Progenitor cell of endocrine pancreas (in vitro differentiated cells): ENCODE measurements at places on chromosomes 7 and 10. TPM values are rescaled to one million over a fixed set of nuclear protein-coding genes. Genes with fewer than 3 reads are reported as not detected.

DNA sequence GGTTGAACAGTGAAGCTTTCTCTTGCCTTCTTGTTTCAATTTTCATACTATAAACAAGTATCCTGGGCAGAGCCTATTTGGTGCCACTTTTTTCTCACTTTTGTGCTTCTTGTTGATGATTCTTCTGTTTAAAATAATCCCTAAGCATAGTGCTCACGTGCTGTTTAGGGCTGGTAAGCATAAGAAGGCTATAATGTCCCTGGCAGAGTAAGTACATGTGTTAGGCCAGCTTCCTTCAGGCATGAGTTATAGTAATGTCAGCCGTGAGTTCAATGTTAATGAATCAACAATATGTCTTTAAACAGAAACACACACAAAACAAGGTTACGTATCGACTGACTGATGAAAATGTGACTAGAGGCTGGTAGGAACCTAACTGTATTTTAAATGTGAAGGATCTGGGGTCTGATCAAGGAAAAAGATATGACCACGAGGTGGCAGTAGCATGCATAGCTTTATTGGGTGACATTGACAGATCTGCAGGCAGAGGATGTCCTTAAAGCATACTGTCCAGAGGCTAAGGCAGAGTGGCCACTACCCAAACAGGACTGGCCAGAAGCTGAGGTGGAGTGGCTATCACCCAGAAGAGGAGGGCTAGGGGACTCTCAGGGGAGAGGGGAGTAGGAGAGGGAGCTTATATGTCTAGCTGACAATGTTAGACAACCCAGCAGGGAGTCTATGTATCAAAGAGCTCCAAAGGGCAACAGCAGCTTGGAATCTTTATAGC is 113.7 kb downstream of the BRAF start:
- DNase-seq, result peak; percentile 33

GRCh38 chr10:17177014-17177413 is 24.5 kb downstream of the TRDMT1 start:
- DNase-seq, result no peak

DNA sequence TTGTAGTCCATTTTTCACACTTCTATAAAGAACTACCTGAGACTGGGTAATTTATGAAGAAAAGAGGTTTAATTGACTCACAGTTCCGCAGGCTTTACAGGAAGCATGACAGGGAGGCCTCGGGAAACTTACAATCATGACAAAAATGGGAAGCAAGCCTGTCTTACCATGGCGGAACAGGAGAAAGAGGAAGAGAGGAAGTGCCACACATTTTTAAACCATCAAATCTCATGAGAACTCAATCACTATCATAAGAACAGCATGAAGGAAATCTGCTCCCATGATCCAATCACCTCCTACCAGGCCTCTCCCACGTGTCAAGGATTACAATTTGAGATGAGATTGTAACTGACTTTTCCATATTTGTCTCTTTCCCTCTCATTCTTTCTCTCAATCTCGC is 9.3 kb upstream of the PNPLA8 start:
- DNase-seq, result no peak

GRCh38 chr10:70699063-70699658 is 26.9 kb downstream of the ADAMTS14 start:
- DNase-seq, result no peak

ITPRID1 gene
- 3.1 and 3.9 TPM in 2 replicates for total RNA-seq

DNA sequence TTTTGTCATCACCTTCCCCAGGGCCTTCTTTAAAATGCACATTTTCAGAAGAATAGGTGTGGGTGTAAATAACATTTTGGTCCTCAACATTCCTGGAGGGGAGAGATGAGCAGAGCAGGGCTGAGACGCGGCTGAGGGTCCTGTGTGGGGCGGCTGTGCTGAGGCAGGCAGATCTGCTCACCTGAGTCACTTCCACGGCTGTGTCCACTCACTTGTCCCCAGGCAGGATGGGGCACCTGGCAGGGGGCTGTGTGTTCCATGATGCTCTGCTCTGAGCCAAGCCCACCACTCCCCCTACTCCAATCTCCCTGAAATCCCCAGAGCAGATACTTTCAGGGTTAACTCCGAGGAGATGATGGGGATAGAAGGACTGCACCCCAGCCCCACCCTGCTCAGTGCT is 93.8 kb downstream of the GLRX3 start:
- DNase-seq, result no peak

- no peak for DNase-seq
Measured at GRCh38 chr10:132745971-132746370, 40.0 kb downstream of the NKX6-2 start.

GRCh38 chr7:115533785-115534184 is 496.8 kb downstream of the TFEC start:
- no peak for DNase-seq

LIPF gene
- total RNA-seq, result not detected in 2 replicates

DNA sequence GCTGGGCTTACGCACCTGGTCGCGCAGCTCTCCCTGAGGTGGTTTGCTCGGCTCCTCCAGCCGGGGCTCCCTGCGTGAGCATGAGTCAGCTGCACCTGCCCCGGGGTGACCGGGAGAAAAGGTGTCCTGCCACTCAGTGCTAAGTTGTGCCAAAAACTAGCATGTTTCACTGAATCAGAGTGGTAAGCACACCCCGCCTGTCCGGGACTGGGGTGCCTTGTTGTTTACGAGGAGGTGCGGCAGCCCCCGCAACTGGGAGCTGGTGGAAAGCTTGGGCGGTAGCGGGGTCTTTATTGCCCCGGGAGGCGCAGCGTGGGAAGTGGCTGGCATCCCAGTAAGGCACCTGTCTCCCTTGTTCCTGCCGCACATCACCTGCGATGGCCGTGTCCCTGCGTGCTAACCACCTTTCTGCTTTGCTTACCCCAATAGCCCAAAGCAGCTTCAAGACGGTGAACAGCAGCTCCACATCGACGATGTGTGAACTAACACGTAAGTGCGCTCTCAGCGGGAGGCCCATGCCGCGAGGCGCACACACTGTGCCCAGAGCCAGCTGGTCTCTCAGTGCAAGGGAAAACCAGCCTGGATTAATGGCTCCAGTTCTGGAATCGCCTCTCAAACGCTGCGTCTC is 506.6 kb upstream of the FOXK1 start:
- DNase-seq, result no peak
